Heart right ventricle (tissue), 16 donors: ENCODE measurements at places on chromosomes 1 and 21. TPM values are rescaled to one million over a fixed set of nuclear protein-coding genes. Genes with fewer than 3 reads are reported as not detected.

GRCh38 chr1:183996040-183996384 is 41.5 kb downstream of the COLGALT2 start:
- H3K27me3 ChIP-seq = no peaks in the 10 kb centered on the region
- H3K36me3 ChIP-seq = no peaks in the 10 kb centered on the region
- peaks cover 11% of the 10 kb centered on the region for H3K4me1 ChIP-seq
- DNase-seq = no peak

DNA sequence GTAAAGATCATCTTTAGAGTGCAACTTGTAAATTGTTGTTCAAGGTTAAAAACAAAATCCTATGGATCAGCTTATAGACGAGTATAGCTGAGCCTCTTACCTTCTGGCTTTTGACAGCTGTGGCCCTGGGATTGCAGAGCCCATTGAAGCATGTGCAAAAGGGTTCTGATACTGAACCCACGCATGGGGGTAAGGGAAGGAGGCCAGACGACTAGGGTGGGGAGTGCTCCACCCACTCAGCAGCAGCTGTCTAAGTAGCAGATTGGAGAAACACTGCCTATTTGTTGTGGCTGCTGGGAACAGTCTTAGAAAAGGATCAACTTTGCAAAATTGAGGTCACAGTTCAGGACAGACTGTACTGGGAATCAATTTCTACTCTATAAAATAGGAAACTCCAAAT is 16.1 kb downstream of the CD101 start:
- no peaks in the 10 kb centered on the region for H3K27me3 ChIP-seq
- peak overlapping the region; percentile 65 for H3K27ac ChIP-seq
- H3K36me3 ChIP-seq = no peaks in the 10 kb centered on the region
- H3K4me1 ChIP-seq = peaks cover 4% of the 10 kb centered on the region
- no peak overlapping the region for H3K4me3 ChIP-seq
- DNase-seq = peak; percentile 49

GRCh38 chr21:44653656-44654575 is 543 bp downstream of the KRTAP12-4 start:
- no peaks in the 10 kb centered on the region for H3K36me3 ChIP-seq
- H3K27ac ChIP-seq = no peak overlapping the region
- peaks cover 4% of the 10 kb centered on the region for H3K27me3 ChIP-seq
- H3K4me1 ChIP-seq = no peaks in the 10 kb centered on the region

OR14K1 gene
- total RNA-seq = not detected

DNA sequence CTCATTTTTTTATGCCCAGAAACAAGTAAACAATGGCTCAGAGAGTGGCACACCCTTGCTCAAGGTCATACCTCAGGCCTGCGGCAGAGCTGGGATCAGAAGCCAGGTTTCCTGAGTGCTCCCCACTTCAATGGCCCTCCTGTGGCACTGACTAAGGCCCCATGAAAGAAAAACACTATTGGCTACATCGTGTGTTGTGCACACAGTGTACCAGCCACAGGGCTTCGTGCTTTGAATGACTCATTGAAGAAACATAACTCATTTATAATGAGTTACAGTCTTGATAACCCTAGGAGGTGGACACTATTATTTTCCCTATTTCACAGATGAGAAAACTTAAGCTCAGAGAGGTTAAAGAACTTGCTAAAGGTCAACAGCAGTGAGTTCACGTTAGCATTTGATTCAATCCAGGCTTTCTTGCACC is 91.2 kb downstream of the TRABD2B start:
- H3K27ac ChIP-seq = no peak overlapping the region
- no peaks in the 10 kb centered on the region for H3K36me3 ChIP-seq
- no peak overlapping the region for H3K4me3 ChIP-seq

GRCh38 chr1:229478852-229479251 is 29.3 kb downstream of the NUP133 start:
- no peaks in the 10 kb centered on the region for H3K4me1 ChIP-seq
- H3K36me3 ChIP-seq = peaks cover 95% of the 10 kb centered on the region
- DNase-seq = no peak
- no peak overlapping the region for H3K27ac ChIP-seq

OLFM3 gene
- not detected for total RNA-seq

CHIA gene
- total RNA-seq = not detected

DEPDC1 gene
- total RNA-seq = 0.25 TPM

AMPD1 gene
- not detected for total RNA-seq

TOMM20 gene
- 99.8 TPM for total RNA-seq
